ENCODE measurements at places on chromosomes 2 and 18.
A peak's percentile ranks its signal among the peaks of the same experiment; 100 is the strongest.

GRCh38 chr2:237754182-237754581 lies 44.4 kb upstream of the RBM44 start:
- DNase-seq: no peak

- no peak for DNase-seq
These were observed 61.6 kb upstream of the DYNAP start for GRCh38 chr18:54529444-54529843.

DNA sequence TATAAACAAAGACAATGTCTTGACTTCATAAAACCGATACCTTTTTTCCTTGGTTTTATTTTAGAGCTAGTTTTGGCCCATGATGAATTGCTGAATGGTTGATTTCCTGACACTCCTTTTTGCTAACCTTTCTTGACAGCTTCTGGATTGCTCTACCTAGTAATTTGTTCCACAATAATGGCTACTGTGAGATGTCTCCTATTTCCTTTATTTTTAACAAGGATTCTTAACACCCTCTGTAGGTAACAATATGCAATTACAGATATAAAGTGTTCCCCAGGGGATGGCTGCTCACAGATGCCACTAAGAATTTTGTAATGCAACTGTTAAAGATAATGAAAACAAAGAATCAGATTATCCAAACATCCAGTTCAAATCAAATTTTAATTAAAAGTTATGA lies 100.8 kb upstream of the ATP5MC3 start:
- no peak for DNase-seq

DNA sequence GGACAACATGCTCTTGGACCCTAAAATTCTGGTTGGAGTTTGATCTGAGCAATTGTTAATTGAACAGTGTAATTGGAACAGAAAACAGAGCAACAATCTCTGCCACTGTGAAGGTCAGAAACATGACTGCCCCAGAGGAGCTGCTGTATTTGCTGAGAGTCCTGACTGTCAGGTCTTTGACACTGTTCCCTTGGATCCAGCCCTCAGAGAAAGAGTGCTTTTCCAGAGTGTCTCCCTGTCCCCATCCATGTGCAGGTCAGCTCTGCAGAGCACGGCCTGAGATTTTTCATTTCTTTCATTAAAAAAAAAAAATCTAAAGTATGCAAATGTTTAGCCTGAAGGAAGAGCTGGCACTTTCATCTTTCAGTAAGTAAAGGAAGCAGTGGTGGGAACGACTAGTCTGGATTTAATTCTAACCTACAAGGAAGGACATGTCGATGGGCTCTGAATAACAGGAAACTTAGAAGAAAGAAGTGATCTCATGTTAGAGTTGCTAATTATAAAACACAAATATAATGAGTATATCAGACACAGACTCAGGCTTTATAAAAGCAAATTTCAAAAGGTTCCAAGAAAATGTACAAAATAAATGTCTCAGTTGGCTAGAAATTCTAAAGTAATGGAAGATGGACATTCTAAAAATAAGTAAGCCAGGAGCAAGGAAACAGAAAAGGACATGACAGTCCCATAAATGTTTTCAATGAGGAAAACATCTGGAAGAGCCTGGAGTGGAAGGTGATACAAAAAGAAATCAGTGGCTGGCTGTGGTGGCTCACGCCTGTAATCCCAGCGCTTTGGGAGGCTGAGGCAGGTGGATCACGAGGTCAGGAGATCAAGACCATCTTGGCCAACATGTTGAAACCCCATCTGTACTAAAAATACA lies 876.5 kb downstream of the EPHA4 start:
- DNase-seq: no peak

GRCh38 chr2:148796735-148797512 lies 78.1 kb upstream of the KIF5C start:
- DNase-seq: no peak

- DNase-seq: no peak
These were observed 126.8 kb upstream of the UNC80 start for GRCh38 chr2:209644842-209645241.

- DNase-seq: no peak
These were observed 163.6 kb downstream of the CAPN13 start for GRCh38 chr2:30643674-30644073.

GRCh38 chr2:76406134-76406855 lies 695.6 kb upstream of the GCFC2 start:
- DNase-seq: no peak

DNA sequence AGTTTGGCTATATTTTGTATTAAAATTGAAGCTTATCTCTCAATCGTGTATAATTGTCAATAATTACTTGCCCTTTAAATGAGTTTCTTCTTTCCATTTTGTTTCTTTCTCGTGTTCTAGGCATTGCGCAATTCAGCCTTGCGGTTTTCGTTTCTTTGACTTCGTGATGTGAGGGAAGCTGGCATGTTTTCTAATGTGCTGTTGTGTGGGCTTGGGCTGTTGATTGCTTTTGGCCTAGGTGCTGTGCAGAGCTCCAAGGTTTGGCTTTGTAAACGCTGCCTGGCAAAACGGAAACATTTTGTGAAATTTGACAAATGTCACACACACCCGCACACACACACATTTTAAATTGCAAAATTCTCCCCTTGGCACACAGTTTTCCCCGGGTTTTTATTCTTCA lies 242.6 kb upstream of the TCF4 start:
- DNase-seq: no peak

- no peak for DNase-seq
These were observed 138.1 kb downstream of the BARD1 start for GRCh38 chr2:214671319-214671885.

DNA sequence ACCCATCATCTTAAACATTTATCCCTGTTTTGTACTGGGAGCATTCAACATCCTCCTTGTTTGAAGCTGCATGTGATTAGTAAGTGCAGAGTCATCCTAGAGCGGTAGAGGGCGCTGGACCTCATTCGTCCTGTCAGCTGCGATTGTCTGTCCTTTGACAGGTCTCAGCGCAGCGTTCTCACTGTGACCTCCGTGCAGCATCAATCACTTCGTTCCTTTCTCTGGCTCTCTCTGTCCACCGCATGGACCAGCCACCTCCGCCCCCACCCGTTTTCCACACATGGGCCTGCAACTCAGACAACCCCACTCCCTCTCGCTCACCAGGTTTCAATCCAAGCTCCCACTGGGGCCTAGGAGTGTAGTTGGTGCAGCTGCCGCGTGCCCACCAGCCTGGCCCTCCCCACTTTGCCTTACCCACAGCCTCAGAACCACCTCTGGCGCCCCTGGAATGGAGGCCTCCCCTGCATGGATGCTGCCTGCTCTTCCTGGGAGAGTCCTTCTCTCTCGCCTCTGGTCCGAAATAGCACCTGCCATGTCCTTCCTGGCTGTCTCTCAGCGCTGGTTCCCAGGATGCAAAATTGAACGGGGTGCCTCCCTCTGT lies 90.5 kb downstream of the NDUFA10 start:
- DNase-seq: peak; percentile 76

DNA sequence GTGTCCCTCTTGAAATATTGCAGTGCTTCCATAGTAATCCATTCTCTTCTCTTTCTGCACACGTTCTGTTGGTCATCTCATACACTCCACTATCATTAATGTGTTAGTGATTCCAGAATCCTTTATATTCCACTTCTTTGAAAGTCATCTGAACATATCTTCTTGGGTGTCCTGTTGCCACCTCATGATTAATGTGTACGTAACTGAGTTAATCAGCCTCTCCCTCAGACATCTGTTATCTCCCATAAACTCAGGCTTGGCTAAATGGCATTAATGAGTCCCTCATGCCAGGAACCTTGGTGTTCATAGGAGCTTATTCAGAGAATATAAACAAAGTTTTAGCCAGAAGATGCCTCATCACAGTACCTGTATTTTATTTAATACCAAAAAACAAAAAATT lies 126.4 kb downstream of the NCOA1 start:
- DNase-seq: no peak

GRCh38 chr18:45654677-45655076 lies 39.4 kb downstream of the SLC14A2 start:
- DNase-seq: no peak

DNA sequence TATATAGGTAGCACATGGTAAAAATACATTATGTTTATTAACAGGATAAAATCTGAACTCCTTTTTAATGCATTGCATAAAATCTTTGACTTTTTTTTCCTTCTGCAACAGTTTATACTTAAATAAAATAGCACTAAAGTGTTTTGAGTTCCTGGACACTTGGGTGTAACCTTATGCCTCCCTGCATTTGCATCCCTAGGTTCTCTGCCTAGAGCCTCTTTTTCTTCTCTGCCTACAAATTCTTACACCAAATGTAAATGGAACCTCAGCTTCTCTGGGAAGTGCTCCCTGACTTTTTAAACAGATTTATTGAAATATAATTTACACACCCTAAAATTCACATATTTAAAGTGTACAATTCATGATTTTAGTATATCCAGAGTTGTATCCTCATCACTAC lies 1017.6 kb downstream of the CNTNAP5 start:
- DNase-seq: no peak

DNA sequence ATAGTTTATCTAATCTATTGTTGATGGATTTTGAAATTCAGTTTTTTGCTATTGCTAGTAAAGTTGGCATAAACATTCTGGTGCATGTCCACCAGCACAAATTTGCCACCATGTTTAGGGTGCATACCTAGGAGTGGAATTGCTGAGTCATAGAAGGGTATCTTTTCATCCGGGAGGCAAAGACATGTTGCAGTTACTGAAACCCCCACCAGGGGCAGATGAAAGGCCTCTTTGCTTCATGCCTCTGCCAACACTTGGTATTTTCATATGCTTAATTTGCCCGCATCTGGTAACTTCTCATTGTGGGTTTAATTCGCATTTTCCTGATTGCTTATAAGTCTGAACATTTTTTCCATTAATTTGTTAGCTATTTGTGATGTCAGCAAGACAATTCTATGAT lies 8.2 kb downstream of the DCC start:
- DNase-seq: no peak

DNA sequence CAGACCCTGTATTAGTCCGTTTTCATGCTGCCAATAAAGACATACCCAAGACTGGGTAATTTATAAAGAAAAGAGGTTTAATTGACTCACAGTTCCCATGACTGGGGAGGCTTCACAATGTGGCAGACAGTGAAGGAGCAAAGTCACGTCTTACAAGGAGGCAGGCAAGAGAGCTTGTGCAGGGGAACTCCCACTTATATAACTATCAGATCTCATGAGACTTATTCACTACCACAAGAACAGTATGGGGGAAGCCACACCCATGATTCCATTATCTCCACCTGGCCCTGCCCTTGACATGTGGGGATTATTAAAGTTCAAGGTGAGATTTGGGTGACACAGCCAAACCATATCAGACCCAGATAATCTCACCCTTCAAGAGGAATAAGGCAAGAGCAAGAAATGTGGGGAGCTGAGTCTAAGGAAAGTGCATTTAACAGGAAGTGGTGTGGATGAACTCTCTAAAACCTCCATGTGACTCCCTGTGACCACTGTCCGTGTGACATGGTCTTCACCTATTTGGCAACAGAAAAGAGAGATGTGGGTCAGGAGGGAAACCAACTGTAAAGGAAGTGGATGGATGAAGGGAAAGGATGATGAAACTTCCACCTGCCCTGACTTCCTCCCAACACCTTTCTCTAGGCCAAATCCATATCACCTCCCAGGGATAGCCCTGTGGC lies 110.6 kb downstream of the ATL2 start:
- no peak for DNase-seq

GRCh38 chr18:36309436-36310391 lies 12.2 kb downstream of the FHOD3 start:
- DNase-seq: no peak

- DNase-seq: no peak
These were observed 154.9 kb downstream of the SATB2 start for GRCh38 chr2:199302851-199303250.

DNA sequence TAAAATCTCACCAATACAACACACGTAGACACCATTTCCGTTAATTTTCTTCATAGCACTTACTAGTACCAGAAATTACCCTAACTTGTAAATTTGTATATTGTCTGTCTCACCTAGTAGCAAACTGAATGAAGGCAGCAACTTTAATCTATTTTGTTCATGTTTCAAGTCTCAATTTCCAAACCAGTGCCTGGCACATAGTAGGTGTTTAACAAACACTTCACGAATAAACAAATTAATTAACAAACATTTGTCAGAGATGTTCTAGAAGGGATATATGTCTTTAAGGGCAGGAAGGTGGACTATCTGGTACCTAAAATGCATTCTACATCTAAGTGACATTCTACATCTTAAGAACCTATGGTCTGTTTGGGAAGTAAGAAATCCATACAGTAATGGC lies 963 bp downstream of the THADA start:
- DNase-seq: no peak

DNA sequence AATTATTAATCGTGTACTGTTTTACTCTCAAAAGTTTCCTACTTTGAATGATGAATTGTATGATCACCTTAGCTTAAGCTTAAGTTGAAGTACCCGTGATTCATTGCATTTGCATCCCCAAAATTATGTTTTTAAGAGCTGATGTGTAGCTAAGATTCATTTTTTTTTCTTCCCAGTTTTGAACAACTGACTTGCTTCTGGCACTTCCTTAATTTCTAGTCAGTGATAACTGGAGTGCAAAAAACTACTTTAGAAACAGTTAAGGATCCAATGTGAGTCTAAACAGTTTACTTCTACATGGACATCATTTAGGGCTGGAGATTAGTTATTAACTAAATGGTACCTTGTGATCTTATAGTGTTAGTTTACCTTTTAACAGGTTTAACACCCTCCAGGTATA lies 124.0 kb upstream of the CAVIN2 start:
- no peak for DNase-seq

DNA sequence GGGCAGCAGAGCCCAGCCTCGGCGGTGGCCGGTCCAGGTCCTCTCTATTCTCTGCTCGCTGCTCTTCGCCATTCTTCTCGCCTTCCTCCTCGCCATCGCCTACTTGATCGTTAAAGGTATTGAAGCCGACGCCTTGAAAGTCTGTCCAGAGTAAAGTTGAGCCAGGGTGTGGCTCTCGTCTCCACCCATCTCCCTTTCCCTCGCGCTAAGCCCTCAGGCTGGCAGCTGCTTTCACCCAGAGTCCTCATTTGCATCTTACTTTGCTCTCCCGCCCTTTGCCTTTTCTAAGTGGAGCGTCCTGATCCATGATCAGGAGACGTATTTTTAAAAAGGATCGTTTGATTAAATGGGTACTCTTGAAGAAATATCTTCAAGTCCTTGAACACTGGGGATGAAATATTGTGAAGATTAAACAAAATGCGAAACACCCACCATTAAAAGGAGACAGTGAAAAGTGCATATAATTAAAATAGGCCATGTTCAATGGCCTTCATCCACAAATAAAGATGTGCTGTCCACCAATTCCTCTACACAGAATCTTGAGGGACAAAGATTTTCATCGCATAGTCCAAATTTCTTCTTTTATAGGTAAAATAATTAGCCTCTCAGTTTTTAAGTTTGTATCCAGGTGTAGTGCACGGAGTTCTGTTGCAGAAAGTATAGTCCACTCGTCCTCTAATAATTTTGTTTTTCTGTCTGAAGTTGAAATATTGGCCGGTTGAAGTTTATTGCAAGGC lies 657 bp downstream of the ARL6IP6 start:
- no peak for DNase-seq

GRCh38 chr18:12837747-12838146 lies 46.3 kb downstream of the PTPN2 start:
- no peak for DNase-seq

GRCh38 chr2:50746526-50746925 lies 285.4 kb downstream of the NRXN1 start:
- DNase-seq: no peak

GRCh38 chr2:61549546-61549945 lies 11.4 kb upstream of the XPO1 start:
- DNase-seq: no peak

- no peak for DNase-seq
These were observed 10.9 kb downstream of the POLI start for GRCh38 chr18:54280220-54280569.

Measured in right forelimb (tissue), 1 donor.